ENCODE measurements at places on chromosomes 3 and 15. TPM values are rescaled to one million over a fixed set of nuclear protein-coding genes. Genes with fewer than 3 reads are reported as not detected.

The SLC2A2 gene
- not detected for total RNA-seq

The MESP2 gene
- total RNA-seq = not detected

The MYL3 gene
- total RNA-seq = not detected

DNA sequence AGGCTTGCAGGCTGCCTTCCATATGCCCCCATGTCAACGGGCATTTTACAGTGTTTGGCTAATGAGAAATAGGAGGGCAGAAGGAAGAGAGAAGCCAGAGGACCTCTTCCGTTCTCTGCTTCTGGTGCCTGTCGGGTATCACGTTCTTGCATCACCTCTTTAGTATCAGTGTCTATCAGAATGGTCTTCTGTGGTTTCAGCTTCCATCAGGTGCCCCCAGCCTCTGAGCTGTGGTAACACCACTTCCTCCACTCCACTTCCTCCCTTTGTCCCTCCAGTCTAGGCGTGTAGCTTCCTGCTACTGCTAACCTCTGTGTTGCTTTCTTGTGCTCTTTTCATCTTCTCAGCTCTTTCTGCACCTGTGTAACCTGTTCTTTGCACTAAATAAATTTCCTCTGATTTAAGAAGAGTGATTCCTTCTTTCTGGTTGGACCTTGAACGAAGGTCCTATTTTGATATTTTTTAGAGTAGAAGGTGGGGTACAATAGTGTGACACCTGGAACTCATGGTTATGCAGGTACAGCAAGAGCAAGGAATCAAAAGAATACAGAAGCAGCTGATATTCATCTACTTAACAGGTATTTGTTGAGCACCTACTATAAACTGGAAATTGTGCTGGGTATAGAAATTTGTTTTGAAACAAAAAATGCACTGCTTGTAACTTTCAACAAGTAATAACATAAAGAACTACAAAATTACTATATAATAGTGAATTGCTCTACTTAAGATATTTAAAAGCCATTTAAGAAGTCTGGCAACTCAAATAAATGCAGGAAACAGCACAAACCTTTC lies 27.4 kb upstream of the FOXB1 start:
- DNase-seq = peak; percentile 69

- DNase-seq = no peak
These were observed 17.3 kb upstream of the HGD start for GRCh38 chr3:120699333-120699732.

GRCh38 chr3:78889348-78889747 lies 878.5 kb downstream of the ROBO1 start:
- no peak for DNase-seq

GRCh38 chr15:72700076-72700475 lies 14.1 kb downstream of the BBS4 start:
- no peak for DNase-seq

DNA sequence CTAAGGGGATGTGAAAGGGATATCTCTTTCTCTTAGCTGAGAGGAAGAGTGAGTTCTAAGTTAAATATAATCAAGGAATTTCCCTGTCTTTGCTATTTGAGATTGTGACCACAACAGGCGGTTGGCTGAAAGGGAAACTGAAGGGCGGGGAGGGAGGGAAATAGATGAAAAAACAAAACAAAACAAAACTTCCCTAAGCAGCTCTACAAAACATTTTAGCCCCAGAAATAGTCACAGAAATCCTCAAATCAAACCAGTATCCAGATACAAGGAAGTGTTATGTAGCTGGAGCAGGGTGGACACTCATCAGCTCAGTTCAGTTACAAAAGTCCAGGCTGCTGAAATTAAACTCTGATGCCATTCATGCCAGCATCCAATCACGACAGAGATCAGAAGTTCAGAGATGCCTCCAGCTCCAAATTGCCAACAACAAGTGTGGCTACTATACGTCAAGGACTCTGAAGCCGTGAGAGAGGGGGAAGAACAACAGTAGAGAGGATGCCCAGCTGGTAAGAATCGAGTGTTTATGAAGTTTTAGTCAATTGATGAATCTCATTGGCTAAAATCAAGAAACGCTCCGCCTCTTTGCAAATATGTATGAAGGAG lies 319 bp upstream of the TP63 start:
- DNase-seq = no peak

DNA sequence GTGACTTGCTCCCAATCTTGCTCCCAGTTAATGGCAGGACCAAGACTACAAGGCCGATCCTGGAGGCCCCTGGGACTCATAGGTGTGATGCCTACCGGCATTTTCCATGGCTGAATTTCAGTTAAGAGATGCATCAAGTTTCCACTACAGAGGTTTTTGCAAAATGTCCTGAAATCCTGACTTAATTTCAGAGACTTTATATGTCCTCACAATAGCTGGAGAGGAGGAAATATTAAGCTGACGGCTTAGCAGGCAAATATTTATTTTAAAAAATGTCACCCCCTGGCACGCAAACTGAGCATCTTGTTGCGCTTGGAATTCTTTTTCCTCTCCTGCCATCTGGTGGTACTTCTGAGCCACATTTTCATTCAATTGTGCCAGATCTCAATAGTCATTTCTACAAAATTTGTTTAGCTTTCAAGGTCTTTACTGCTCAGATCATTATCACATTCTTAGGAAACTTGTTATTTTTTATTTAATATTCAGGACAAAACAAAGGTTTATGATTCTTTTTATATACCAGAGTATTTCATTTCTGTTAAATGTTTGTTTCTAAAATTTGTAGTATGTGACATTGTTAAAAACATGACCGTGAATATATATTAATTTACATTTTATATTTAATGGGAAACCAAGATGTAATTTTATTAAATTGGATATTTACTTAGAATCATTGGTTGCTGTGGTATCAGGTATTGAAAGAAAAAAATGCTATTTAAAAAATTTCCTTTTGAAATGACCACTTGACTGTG lies 189.2 kb upstream of the THRB start:
- no peak for DNase-seq

DNA sequence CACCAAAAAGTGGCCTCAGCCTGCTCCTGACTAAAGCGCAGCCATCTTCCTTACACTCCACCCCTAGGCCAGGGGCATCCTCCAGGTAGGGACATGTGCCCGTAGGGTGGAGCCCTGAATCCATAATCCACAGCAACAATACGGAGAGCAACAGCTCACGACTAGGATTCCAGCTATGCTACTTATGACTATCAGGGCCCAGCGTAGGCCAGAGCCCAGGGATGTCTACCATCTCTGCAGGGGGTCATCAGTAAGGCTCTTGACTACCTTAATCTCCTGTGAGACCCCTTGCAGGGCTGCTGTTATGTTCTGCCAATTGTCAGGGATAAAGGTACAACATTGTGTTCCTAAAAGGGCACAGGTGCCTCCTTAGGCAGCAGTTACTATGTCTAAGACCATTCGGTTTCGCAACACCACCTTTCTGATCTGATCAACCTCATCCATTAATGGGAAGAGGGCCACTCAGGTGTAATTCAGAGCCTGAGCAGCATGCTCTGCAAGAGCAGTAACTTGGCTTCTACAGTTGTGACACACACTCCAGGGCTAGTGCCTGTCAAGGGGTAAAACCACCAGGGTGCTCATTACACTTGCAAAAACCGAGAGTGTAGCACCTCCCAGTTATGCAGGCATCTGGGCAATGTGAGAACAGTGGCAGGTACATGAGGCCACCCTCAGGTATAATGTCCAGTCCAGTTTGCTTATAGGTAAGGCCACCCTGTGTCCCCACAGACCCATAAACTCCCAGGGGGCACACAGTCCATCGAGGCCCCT lies 11.0 kb downstream of the CCRL2 start:
- no peak for DNase-seq

- DNase-seq = no peak
These were observed 221.7 kb downstream of the ADAMTS17 start for GRCh38 chr15:100120111-100120510.

- DNase-seq = no peak
These were observed 1.8 kb downstream of the RBPMS2 start for GRCh38 chr15:64773606-64774005.

- DNase-seq = no peak
These were observed 90.7 kb downstream of the ATP8B4 start for GRCh38 chr15:50028326-50028725.

GRCh38 chr3:161422171-161422700 lies 50.9 kb upstream of the SPTSSB start:
- DNase-seq = no peak

All from CD4-positive, alpha-beta T cell (primary cell).